ENCODE measurements at places on chromosomes 5 and 9.
A peak's percentile ranks its signal among the peaks of the same experiment; 100 is the strongest.

- no peak for DNase-seq
These were observed 208.1 kb downstream of the SNX18 start for GRCh38 chr5:54725391-54726280.

DNA sequence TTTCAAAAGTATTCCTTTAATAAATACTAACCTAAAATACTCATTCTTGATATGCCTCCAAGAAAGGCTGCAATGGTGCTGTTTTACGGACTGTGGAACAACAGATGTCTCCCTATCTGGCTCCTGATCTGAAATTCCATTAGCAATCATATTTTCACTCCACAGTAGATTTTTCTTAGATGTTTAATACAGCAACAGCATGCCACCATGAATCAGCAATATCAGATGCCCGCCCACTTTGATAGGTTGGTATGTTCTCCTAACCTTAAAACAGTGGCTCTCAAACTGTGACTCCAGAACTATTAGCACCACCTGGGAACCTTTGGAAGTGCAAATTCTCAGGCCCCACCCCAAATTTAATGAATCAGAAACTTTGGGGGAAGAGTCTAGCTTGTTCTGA is 110.2 kb downstream of the MLLT3 start:
- DNase-seq, result no peak

DNA sequence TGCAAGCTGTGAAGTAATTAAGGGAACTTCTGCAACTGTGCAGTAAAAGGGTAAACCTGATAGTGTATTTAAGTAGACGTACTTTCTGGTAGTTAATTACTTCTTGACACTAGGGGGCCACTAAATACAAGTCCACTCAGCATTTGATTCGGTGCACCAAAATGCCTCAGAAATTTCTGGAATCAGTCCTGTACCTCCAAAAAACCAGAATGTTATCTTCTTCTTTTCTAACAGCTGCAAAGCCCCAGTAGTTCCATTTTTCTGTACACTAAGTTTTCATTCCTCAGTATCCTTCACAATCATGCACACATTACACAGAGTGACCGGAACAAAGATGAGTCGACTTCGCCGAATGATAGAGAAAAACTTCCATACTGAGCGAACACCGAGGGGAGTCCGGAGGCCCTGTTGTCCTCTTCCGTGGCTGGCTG is 484 bp downstream of the GFM2 start:
- DNase-seq, result no peak

DNA sequence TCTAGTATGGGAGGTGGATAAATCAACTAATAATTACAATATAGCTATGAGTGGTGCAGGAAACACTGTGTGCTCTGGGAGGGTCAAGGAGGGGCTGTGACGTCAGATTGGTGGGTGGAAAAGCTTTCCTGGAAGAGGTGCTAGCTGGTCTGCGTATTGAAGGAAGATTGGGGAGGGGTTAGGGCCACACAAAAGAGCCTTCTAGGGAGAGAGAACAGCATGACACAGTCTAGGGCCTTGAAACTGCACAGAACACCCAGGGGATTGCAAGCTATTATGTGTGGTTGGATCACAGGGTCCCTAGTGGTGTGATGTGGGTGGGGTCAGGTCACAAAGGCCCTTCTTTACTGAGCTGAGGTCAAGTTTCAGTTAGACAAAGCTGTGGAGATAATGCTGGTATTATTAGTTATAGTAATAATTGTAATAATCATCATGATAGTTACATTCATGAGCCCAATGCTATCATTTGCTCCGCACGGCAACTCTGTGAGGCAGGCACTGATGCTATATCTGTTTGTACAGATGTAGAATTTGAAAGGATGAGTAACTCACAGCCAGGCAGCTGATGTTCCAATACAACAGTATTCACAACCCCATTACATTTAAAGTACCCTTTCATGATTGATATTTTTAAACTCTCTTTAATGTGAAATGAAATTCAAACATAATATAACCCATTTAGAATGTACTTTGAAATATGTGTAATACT is 197.4 kb upstream of the IL12B start:
- no peak for DNase-seq

- no peak for DNase-seq
These were observed 780 bp upstream of the CCNJL start for GRCh38 chr5:160312960-160313727.

DNA sequence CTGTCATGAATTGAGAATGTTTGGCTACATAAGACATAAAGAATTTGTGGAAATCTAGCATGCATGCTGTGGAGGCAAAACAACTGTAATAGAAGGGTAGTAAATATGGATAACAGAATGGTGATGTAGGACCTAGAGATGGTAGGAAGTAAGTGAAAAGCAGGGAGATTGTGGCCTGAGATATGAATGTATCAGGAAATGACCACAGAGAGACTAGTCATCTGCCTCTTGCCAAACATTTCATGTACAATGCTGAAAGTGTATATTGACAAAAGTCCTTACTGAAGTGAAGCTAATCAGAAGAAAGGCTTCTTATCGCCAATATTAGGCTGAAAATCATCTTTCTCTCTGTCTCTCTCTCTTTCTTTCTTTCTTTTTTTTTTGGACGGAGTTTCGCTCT is 873.1 kb upstream of the CTNND2 start:
- no peak for DNase-seq

- peak; percentile 7 for DNase-seq
These were observed 63.7 kb upstream of the PPP2CA start for GRCh38 chr5:134289509-134290113.

DNA sequence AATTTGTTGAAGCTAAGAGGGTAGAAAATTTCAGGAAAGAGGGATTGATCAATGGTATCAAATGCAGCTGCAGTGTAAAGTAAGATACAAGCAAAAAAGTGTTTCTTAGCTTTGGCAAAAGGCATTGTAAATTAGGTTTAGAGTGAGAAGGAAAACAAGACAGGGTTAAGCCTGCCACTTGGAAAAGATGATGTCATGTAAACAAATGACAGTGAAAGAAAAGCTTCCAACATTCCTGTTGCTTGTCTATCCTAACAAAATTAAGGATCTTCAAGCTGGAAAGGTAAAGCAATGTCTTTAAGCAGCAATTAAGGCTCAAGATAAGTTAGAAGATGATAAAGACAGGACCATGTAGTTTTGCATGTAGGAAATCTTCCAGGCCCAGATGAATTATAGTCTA is 139.1 kb upstream of the PPP2R2B start:
- no peak for DNase-seq

DNA sequence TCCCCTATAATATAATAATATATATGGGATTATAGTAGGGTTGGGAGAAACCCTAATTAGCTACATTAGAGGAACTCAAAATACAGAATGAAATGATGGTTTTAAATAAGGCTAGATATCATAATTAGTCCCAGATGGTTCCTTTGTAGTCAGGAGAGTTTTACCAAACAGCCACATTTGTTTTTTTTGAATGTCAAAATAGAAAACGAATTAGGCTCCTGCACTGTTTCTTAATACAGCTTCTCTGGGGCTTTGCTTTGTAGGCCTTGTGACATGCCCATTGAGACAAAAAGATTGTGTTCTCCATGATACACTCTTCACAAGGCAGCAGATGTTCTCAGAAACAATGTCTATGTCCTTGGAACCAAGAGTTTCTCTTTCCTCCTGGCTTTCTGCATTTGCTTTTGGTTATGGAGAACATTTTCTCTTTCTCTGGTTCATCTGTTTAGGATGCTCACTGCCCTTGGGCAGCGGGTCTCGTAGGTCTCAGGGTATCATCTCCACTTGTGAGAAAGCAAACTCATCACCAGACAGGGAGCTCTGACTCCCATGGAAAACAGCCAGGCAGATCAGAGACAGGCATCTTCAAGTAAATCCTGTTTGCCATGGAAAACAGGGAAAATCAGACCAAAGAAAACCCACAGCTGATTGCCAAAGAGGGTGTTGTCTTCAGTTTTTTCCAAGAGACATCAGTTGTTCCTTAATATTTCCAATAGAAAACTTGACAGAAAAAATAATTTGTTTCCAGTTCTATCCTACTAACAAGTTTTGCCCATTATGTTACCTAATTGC is 54.1 kb upstream of the RPS23 start:
- DNase-seq, result no peak

DNA sequence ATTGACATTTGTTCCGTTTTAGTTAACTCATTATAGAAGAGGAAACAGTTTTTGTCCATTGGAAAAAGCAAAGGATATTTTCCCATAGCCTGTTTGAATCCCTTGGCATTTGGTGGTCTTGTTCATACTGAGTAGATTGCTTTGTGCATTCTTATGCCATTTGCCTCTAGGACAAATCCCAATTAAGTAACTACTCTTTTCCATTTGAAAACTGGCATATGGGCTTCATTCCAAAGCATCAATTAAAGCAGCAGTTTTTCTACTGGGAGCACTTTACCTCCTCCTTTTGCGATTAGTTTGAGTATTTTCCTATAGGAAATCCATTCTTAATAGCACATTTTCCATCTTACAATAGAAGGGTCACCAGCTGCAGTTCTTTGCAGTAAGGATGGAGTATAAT is 31.2 kb downstream of the GPR21 start:
- DNase-seq, result no peak

DNA sequence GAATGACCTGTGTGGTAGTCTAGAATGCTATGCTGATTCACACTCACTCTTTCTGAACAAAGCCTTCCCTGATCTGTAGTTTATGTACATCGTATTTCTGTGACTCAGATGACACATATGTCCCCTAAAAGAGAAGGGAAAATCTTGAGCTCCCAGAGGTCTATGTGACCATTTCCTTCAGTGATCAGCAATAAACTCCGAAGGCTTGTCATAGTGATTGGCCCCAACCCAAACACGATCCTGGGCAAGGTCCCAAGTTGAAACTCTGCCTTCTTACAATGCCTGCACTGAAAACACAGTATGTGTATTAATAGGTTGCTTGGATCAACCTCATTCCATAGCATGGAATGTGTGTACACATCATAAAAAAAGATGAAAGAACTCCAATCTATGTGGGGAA is 685.8 kb downstream of the MAT2B start:
- no peak for DNase-seq

- no peak for DNase-seq
These were observed 282.0 kb downstream of the SLIT3 start for GRCh38 chr5:169018925-169019324.

GRCh38 chr9:36407122-36407723 is 7.2 kb upstream of the RNF38 start:
- peak; percentile 71 for DNase-seq

- DNase-seq, result no peak
These were observed 122.7 kb upstream of the CDKN2B start for GRCh38 chr9:22131817-22132216.

GRCh38 chr5:171857489-171857876 is 71.9 kb downstream of the SMIM23 start:
- DNase-seq, result no peak

DNA sequence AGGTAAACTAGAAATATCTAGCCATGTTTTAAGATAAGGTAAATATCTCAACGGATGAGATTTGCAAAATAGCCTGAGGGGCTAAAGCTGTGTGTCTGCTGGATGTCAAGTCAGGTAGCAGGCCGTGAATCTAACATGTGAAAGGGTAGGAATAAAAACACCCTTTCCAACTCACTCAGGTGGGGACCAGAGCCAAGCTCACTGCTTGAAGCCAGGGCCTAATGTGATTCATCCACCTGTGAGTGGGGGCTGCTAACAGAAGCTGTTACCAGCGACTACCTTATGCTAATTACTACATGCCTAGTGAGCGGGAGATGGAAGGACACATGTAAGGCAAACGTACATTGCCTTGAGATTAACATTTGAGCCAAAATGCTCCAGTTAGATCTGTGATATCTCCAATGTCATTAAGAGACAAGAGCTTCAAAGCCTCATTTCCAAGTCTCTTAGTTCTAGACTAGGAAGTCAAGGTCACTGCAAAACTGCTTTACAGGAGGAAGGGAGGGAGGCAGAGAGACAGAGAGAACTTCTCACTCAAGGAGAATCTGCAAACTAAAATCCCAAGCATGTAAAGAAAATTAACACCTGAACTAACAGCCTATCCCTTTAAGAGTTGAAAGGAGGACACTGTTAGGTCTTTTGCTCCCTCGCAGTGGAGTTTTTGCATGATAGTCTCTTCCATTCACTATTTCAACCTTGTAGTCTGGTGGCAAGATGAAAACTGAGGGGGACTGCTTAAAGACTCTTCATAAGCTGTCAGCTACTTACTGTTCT is 141.6 kb upstream of the RPS23 start:
- no peak for DNase-seq

DNA sequence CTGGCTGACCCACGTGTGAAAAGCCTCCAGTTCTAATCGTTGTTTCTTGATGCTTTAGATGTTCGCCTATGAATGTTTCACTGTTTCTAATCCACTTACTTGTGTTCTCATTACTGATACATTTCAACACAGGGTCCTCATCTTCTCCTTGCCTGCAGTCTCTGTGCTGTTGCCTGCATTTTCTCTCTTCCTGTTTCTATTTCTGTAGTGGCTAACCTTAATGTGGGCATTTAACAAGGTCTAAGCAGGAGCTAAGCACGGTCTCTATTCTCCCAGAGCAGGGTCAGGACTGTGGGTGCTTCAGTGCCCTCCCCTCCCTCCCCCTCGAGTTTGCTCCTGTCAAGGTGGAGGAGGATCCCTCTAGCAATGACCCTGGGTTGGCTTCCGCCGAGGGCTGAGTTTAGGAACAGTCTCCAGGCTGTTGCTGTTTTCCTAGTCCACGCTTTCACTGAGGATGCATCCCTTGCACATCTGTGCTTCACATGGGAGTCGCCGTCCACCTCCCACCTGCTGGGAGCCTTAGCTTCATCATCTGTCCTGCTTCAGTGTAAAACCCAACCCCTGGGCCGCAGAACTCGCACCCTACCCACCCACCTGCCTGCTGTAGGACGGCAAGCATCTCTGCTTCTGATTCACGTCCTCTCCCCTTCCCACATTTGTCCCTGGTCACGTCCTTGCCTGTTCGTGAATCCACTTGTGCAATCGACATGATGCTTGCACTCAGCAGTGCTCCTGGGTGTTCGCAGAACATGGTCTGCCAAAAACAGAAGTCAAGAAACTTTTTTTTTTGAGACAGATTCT is 2.4 kb upstream of the EXOC3 start:
- DNase-seq, result no peak

DNA sequence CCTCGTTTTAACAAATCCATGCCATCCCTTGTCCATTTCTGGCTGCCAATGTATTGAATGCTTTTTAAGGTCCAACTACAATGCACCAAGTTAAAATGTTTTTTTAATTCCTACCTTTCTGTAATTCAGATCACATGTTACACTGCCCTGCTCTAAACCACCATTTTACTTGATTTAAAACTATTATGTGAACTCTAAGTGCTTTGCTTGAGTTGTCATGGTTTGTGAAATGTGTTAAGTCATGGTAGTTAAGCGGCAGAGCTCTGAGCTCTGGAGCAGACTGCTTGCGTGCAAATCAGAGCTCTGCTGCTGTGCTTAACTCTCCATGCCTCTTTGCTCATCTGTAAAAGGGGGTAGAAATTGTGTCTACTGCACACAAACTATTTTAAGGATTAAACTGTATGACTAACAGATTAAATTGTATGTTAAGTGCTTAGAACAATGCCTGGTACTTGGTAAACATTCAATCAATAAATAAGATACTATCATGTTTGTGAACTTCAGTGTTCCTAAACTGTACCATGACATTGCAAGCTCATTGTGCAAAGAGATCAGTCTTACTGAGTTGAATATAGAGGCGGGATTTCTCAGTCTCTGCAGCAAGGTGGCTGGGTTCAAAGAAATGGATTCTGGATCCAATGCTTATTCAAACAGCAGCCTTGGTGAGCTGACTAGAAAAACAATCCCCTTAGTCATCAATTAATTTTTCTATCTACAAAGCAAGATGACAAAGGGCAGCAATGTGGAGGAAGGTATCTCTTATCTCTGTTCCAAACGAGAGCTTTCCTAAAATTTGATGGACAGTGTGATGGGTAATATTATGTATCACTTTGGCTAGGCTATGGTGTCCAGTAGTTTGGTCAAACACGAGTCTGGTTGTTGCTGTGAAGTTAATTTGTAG is 16.1 kb upstream of the CMBL start:
- no peak for DNase-seq

GRCh38 chr5:147080391-147080790 is 154.4 kb upstream of the STK32A start:
- DNase-seq, result no peak
